K562 (cell line): ENCODE measurements at places on chromosomes 16 and 17. TPM values are rescaled to one million over a fixed set of nuclear protein-coding genes. Genes with fewer than 3 reads are reported as not detected.

DNA sequence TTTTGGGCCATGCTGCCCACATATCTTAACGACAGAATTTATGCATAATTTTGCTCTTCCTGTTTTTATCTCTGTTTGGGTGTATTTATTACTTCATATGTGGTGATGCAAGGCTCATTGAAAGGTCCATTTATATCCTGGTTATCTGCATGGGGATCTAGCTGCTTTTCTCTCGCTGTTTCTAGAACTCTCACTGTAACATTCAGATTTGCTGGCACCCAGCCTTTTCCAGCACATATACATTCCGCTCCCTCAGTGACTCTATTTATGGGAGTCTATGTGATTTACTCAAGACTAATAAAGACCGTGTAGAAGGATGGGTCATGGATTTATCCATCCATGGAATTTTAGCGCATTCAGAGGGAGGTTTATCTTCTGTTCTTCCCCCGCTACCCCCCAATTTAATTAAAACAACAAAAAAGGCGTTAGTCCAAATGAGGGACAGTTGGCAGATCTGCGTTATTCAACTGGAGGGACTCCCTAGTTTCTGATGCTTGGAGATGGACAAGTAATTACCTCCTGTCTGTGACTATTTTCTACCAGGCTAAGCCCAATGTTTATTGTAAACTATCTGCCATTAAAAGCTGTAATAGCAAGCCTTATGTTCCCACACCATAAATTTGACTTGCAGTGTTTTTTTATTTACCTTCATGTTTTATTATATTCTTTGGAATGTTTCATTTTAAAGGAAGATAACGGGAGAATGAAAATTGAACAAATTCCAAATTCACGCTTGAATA lies 19.8 kb upstream of the MARCHF10 start:
- no peak for DNase-seq

DNA sequence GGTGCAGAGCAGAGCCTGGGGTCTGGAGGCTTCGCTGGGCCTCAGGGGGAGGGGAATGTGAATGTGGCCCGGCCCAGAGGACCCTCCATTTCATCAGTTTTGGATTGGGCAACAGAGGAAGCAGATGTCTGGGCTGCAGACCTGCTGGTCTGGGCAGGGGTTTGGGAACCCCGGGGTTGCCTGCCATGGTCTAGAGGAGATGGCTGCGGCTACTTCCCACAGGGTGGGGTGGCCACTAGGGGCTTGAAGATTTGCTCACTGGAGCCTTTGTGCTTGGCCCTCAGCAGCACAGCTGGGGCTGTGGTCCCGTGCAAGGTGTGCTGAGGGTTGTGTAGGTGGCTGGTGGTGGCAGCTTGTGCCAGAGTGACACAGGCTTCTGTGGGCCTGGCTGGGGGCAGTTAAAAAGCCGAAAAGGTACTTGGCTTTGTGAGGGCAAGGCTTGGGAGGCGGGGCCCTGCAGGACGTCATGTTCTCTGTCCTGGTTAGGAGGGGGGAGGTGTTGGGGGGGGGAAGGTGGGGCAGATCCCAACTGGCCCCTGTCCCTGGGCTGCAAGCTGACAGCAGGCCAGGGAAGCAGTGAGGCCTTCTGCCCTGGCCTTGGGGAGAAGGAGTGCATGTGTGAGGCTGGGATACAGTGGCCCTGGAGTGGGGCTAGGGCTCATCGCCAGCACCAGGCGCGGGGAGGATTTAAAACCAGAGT lies 98.0 kb downstream of the KPNA2 start:
- DNase-seq, result no peak

DNA sequence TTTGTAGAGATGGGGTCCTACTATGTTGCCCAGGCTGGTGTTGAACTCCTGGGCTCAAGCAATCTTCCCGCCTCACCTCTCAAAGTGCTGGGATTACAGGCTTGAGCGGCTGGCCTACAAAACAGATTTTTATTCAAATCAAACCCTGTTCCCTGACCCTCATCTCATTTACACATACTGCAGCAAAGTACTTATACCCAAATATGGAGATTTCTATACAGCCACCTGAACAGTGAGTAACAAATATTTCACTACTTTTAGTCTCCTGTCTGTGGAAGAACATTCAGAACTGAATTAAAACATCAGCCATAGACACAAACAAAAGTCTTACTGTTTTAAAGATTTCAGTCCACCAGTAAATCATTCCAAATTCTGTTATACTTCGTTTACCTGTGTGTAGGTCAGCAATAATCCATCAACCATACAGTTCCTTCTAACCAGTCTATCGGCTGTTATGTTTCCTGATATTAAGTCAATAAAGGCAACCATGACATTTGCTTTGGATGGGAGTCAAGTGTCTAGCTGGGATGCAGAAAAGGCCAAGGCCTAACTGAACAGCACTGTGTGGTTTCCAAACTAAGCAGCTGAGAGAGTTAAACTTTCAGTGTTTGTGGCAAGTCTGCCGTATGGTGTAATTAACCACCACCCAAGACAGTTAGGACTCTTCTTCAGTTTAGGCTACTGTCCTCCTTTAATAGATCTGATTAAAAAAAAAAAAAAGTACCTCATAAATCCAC lies 22.3 kb downstream of the ERN1 start:
- DNase-seq, result no peak

DNA sequence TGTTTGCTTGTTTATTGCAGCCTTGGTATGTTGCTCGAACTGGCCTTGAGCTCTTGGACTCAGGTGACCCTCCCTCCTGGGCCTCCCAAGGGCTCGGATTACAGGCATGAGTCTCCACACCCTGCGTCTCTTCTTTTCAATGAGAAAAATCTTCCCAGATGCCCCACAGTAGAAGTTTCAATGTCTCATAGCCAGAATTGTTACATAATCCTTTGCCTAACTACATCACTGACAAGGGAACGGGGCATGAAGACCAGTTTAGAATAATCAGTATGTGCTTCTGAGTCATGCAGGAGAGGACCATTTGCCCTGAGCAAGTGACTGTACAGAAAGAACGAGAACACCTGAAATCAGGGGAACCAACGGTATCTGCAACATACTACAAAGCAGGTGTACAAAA lies 61.9 kb upstream of the RBBP6 start:
- no peak for DNase-seq

- no peak for DNase-seq
Measured at GRCh38 chr16:60031740-60032139, 1297.6 kb upstream of the GOT2 start.

- no peak for DNase-seq
Measured at GRCh38 chr16:275786-276232, at the start of gene RGS11. RGS11 (minus strand) TSS chr16:275944; CDS start chr16:275911, 33 bp downstream.

DNA sequence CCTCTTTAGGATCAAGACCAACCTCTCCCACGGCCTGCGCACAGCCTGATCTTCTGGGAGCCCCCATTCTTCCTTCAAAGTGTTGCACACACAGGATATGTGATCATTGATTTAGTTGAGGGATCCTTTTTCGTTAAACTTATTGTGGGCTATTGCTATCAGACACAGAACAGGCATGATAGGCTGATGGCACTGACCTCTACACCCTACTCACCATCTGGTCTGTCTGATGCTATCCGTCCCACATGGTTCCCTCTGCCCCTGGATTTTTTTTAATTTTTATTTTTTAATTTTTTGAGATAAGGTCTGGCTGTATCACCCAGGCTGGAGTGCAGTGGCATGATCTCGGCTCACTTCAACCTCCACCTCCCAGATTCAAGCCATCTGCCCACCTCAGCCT lies 19.2 kb upstream of the LITAF start:
- DNase-seq, result peak; percentile 25

DNA sequence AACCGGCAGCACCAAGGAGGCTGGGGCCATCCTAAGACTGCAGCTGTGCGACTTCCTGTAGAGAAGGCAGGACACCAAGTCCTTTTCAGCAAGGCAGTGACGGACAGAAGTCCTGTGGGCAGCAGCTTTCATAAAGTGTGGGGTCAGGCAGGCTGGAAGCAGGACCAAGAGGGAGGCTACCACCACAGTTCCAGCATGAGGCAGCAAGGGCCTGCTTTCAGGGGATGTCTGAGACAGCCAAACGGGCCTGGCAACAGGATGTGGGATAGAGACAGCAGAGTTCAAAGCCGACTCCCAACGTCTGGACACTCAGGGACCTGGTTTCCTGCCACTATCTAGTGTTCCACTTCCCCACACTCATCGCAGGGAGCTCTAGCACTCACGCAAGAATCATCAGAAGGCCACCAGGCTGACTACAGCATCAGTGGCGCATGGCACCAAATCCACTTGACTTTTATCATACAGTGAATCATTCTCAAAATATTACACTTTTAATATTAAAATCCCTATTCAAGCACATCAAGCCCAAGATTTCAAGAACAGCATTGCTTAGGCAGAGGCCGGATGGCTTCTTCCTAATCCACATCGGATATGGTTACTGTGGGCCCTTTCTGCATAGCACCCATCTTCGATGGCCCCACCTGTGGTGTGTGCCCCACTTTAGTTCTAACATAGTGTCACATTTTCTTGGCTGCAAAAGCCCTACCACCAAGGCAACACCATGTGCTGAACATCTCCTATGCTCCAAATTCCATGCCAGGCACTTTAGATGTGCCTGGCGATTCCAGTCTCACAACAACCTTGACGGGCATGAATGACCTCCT lies 5.2 kb downstream of the USP7 start:
- no peak for DNase-seq

DNA sequence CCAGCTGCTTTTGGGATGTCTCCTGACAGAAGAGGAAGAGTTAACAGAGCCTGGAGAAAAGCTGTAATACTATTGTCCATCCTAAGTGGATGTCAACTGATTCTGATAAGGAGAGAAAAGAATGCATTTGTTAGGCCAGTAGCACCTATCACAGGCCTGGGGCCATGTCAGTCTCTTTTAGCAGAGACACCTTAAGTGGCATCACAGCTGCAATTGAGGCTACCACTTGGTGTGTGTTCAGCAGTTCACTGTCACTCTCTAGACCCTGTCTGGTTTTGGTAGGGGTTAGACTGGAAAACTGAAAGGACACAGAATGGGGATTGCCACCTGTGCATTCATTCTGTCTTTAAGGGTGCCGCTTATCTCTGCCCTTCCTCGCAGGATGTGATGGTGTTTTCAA lies 42.0 kb downstream of the PSMD12 start:
- no peak for DNase-seq

- no peak for DNase-seq
Measured at GRCh38 chr16:85819771-85820170, 20.3 kb downstream of the COX4I1 start.

DNA sequence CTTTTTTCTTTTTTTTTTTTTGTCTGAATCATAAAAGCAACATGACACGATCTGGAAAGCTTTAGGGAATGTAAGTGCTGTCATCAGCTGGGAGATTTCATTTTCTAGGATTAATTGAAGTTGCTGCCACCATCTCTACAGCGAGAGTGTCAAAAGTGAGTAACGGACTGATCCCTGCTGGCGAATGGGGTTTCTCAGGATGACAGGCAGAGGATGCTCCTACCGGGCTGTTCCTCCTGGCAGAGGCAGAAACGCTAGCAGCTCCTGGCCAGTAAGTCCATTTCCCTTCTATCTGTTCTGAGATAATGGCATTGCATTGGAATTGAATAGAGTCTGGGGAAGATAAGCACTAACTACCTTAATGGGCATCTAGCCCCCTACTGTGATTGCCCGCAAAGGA lies 80.5 kb upstream of the KIFC3 start:
- DNase-seq, result no peak

DNA sequence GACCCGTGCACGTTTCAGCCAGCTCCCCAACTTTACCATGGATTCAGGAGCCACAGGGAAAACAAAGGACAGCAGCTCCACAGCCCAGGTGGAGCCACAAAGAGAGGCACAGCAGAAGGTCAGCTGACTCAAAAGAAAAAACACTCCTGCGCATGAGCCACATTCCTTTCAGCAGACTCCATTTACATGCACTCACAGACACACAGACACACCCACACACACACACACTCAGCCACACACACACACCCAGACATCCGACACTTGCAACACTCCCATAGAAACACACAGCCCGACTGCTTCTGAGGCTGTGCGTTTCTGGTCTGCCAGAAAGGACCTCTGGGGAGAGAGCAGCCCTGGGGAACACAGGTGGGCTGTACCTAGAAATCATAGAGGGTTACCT lies 2335.5 kb downstream of the TP53TG3F start:
- no peak for DNase-seq

- DNase-seq, result no peak
Measured at GRCh38 chr17:28702026-28702751, 9.5 kb downstream of the PROCA1 start.

The MMD gene
- 11.5 and 12.6 TPM in 2 replicates for polyA plus RNA-seq

The TEKT1 gene
- not detected in 2 replicates for polyA plus RNA-seq

The C16orf96 gene
- not detected in 2 replicates for polyA plus RNA-seq

The CD7 gene
- not detected in 2 replicates for polyA plus RNA-seq

The MARCHF10 gene
- not detected in 2 replicates for polyA plus RNA-seq

The TP53TG3D gene
- 3.9 and 5.8 TPM in 2 replicates for polyA plus RNA-seq

The SDK2 gene
- polyA plus RNA-seq, result not detected in 2 replicates

The KRT33B gene
- polyA plus RNA-seq, result not detected in 2 replicates
